NCI-H2107 (cell line): ENCODE measurements at places on chromosomes 12 and 14.

GRCh38 chr14:23381871-23382270 is 5.0 kb downstream of the CMTM5 start:
- no peak for DNase-seq

- DNase-seq, result no peak
Observed at GRCh38 chr14:29310210-29310609, 543.6 kb downstream of the FOXG1 start.

GRCh38 chr12:22729957-22730443 is 105.0 kb downstream of the ETNK1 start:
- DNase-seq, result no peak

DNA sequence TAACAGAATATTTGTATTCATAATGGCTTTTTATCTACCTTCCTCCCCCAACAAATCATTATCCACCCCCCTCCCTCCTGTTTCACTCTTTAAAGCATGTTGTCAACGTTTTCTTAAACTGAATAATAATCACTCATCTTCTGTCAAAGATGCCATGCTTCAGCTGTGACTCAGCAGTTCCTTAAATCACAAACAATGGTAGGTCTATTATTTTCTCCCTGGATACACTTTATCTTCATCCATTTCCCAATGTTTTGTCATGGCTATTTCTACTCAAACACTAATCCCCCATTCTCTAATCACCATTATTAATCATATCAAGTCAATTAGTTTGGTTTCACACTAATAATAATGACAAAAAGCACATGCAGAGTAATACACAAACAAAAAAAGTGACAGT is 6.5 kb downstream of the CLEC12B start:
- no peak for DNase-seq

GRCh38 chr12:69338120-69338859 is 9.9 kb upstream of the LYZ start:
- DNase-seq, result no peak

DNA sequence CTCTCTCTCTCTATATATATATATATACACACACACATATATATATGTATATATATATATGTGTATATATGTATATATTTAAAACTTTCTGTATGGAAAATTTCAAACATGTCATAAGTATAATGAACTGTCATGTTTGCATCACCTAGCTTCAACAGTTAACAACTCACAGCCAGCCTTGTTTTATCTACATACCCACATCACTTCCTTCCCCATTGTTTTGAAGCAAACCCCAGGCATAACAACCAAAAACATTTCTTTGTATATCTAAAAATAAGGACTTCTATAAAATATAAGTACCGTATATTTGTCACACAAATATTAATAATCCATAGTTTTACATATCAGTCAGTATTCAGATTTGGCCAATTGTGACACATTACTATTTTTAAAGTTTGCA is 57.4 kb downstream of the PAPOLA start:
- no peak for DNase-seq

GRCh38 chr12:1688086-1688710 is 2.7 kb upstream of the ADIPOR2 start:
- no peak for DNase-seq

DNA sequence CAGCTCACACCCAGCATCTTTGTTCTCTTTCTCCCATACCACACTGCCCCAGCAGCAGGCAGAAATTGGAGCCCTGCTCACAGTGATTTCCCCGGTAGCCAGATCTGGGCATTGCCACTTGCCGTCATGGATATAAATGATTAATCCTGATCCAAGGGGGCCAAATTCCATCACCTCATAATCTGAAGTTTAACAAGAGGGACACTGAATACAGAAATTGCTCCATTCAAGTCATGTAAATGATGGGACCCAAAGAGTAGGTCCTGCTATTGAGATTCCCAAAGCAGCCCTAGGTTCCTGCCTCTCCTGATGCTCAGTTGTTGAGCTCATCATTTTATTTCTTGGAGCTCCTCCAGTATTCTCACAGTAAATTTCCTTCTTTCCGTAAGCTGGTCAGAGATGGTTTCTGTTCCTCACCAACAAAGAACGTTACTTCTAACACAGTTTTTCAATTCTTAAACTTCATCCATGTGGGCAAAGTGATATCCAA is 11.7 kb downstream of the ITPR2 start:
- no peak for DNase-seq

DNA sequence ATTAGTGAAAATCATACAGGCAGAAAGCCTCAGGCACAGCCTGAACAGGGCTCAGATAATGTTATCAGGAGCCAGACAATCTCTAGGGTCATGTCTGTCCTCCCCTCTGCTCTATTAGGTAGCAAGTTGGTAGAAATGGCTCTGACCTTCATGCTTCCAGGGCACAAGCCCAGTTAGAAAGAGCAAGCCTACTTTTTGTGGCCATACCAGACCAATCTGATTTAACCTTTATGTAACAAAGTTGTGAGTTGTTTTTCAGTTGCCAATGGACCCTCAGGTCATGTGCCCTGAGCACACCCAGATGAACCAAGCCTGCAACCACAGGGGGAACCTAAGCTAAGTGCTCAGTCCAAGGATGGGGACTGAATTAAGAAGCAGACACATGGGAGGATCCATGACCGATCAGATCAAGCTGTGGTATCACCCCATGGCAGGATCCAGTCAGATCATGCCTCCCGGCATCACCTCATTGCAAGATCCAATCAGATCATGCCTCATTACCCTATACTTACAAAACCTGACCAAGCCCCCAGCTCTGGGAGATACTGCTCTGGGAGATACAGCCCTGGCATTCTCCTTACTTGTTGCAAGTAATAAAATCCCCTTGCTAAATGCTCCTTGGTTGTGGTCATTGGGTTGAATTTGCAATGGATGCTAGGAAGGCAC is 18.8 kb upstream of the HIGD1C start:
- no peak for DNase-seq

DNA sequence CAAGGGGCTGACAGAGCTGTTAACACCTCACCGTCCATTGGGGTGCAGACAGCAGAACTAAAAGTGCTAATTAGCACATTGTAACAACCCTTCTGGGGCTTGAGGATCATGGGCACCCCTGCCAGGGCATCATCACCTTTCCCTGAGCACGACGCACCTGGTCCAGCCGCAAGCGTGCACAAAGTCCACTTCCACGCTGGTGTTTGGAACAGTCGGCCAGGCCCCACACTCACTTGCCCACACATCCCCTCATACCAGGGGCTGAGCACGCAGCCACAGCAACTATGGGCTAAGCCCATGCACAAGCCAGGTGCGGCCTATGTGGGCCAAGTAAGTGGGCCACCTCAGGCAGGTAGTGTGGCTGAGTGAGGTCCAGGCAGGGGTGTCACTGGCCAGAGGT is 148.7 kb downstream of the CCDC59 start:
- DNase-seq, result no peak

GRCh38 chr12:47105914-47106674 is 26.3 kb upstream of the AMIGO2 start:
- no peak for DNase-seq

DNA sequence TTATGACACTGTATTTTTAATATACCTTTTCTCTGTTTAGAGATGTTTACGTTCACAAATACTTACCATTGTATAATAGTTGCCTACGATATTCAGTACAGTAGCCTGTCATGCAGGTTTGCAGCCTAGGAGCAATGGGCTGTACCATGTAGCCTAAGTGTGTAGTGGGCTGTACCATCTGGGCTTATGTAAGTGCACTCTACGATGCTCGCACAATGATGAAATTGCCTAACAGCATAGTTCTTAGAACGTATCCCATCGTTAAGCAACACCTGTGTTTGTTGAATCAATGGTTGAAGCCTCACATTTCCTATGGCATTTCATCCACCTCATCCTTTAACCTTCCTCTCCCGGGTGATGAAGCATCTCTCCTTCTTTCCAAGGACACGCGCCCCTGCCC is 12.5 kb upstream of the EML1 start:
- no peak for DNase-seq

- DNase-seq, result no peak
Observed at GRCh38 chr12:77189901-77190416, 124.6 kb upstream of the E2F7 start.

DNA sequence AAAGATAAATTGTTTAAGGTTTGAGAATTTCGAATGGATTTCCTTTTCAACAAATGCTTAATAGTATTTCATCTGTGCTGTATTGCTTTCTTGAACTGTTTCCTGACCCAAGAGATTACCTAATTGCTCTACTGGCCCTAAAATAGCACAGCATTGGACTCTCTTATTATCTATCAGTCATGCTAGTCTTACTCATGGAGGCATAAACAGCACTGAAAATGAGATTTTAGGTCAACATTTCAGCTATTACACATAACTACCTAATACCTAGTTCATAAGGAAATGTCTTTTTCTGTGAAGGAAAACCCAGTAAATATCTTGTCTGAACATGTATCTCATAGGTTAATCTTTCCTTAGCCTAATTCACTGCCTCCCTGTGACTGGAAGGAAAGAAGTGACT is 4.3 kb upstream of the ABCD2 start:
- no peak for DNase-seq

GRCh38 chr14:78598046-78598920 is 428.1 kb downstream of the NRXN3 start:
- DNase-seq, result peak; percentile 84

DNA sequence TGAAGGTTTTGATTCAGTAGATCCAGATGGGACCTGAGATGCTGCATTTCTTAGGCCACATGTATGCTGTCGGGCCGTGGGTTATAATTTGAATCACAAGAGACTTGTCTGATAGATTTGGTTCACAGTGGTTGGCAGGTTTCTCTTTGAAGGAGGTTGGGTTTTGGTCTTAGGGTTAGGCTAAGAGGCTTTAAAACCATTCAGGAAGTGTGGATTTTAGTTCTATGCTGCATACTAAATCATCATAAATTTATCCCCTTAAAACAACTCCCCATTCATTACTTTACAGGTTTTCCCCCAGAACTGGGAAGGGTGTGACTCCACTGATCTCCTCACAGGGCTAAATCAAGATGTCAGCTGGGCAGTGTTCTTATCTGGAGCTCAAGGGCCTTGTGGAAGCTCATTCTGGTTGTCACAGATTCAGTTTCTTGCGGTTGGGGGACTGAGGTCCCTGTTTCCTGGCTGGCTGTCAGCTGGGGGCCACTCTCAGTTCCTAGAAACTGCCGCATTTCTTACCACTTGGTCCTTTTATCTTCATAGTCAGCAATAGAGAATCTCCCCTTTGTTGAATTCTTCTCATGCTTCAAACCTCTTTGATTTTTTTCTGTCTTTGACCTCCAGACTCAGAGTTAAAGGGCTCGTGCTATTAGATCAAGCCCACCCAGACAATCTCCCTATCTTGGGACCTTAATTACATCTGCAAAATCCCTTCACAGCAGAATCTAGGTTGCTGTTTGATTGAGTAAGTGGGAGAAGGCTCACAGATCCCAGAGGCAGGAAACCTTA is 20.6 kb upstream of the PCNX1 start:
- no peak for DNase-seq

GRCh38 chr14:32078023-32078857 is 1.1 kb downstream of the ARHGAP5 start:
- peak; percentile 44 for DNase-seq

- DNase-seq, result no peak
Observed at GRCh38 chr14:69632164-69632563, 20.8 kb downstream of the SUSD6 start.

- no peak for DNase-seq
Observed at GRCh38 chr14:90755661-90756304, 60.4 kb downstream of the TTC7B start.

DNA sequence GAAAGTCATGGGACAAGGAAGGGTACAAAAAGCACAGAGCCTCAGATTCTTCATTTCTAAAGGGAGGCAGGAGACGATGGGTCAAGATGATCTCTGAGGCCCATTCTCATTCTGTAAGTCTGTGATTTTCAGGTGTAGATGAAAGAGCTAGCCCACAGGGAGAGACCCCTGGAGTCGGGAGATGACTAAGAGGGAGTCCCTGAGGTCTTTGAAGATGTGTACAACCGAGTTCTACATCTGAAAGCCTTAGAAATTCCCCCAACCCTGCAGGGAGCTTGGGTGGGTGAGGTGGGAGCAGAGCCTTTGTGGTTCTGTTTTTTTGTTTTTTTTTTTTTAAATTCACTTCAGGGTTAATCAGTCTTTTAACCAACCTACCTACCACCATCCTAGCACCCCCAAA is 3.1 kb downstream of the WNT10B start:
- no peak for DNase-seq

DNA sequence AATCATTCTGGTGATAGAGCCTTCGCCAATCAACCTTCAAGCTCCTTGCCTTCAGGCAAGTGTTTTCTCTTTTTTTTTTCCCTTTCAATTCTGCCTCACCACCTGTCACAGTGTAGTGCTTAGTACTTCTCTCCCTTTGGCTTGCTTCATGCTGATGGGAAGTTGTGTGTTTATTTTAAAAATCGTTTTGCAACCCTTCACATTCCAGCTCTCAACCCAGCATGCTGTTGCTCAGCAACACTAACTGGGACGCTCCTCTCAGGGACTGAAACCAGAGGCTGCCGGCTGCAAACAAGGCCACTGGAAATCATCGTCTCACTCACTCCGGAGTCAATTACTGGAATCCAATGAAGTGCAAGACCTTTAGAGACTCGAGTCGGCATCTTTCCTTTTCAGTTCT is 342.7 kb downstream of the PRKD1 start:
- peak; percentile 90 for DNase-seq

GRCh38 chr12:24139035-24139434 is 189.6 kb upstream of the SOX5 start:
- no peak for DNase-seq

GRCh38 chr14:23514644-23514957 is 37.0 kb downstream of the ZFHX2 start:
- no peak for DNase-seq

GRCh38 chr12:118061011-118061872 is at the start of gene WSB2:
TSS of gene WSB2 (minus strand) at chr12:118061179. CDS start at chr12:118061048, 131 bp downstream.
- peak; percentile 38 for DNase-seq

- no peak for DNase-seq
Observed at GRCh38 chr12:30110958-30111586, 327.3 kb upstream of the TMTC1 start.

- no peak for DNase-seq
Observed at GRCh38 chr12:52079576-52080402, at the start of gene SMIM41. TSS of gene SMIM41 (plus strand) at chr12:52079704. CDS start at chr12:52079780, 76 bp downstream.

- DNase-seq, result no peak
Observed at GRCh38 chr12:70560671-70561070, 76.6 kb downstream of the PTPRB start.

DNA sequence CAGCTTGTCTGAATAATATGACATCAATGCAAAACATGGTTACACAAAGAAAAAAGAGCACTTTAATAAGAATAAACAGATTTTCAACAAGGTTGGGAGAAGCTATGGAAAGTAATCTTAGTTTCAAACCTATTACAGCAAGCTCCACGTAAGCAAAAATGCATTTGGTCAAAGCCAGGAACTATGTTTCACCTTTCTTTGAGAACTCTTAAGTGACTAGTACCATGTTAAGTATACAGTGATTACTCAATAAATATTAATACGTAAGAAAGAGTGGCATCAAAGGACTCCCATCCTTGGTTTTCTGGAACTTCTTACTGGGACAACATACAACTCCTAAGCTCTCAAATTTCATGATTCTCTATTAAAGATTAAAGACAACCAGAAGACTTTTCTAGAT is 80.7 kb downstream of the ABCC9 start:
- DNase-seq, result no peak

- DNase-seq, result no peak
Observed at GRCh38 chr12:9066755-9067423, 48.8 kb downstream of the A2M start.
